ENCODE measurements at places on chromosomes 6 and 20.

DNA sequence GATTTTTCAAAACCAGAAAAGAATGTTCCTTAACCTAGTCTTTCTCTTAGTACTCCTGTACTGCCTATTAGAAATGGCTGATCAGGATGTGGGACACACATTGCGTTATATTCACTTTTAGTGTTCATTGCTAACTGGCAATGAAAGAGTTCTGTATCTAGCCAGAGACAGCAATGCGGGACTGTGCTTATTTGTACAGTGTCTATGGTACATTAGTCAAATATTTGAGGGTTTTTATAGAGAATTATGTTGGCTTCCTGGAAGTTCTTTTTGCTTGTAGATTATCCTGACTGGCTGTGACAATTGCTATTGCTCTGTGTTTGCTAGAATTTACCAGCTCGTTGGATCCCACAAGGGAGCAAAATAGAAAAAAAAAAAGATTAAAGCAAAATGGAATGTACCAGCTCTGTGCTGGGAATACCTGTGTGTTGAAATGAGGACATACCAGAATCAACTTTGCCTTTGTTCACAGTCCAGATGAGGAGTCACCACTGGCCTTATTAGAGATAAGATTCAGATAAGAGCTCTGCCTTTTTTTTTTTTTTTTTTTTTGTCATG, 22.4 kb upstream of the IFNGR1 start:
- no peak for DNase-seq

GRCh38 chr6:2656460-2657079, 94.2 kb downstream of the MYLK4 start:
- DNase-seq = no peak

DNA sequence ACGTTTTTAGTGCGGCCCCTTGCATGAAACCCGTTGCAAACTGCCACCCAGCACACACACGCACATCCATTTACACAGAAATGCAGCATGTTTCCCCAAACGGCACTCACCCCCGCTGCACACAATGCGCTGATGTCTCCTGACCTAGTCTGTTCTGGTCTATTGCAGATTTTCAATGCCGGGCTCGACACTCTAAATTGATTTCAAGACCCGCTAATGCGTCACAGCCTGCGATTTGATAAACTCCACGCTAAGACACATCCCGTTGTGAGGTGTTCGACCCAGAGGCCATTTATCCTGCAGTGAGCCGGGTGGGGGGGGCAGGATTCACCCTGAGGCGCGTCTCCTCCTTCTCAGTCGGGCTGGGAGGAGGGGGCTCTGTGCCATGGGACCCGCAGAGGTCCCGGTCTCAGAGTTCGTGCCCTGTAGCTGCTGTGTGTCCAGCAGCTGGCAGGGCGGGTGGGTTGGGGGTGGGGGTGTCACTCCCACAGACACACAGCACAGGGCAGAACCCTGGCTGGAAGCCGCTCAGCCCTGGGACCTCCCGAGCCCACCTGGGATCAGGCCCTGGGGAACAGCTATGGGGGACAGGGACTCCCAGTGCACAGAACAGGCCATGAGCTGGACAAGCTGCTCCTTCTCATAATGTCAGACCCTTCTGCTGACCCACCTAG, 367.9 kb downstream of the PREX1 start:
- DNase-seq = no peak

- no peak for DNase-seq
These were observed 294.6 kb downstream of the CDH4 start for GRCh38 chr20:61546641-61547040.

DNA sequence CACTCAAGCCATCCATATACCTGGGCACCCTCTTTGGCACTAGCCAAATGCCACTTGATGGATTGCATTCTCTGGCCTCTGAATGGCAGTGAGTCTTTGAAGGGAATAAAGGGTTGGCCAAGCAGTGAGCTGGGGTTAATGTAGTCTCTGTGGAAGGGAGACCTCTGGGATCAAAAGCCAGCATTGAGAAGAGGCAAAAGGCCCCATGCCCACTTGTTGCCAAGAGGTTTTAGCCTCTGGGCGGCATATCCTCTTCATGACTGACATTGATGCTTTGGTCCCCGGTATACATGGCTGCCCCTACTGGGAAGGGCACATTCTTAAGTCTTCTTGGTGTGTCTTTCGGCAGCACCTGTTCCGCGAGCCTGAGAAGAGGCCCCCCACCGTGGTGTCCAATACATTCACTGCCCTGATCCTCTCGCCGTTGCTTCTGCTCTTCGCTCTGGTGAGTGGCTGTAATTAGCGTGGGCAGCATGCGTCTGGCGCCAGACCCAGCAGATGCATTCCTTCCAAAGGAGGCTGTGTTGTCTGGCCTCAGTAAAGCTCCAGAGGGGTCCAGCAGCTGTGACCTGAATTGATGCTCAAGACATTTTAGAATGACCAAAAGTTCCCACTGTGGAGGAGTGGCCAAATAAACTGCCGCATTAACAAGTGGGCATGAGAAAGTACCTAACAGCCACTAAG, 29.5 kb downstream of the GHRH start:
- DNase-seq = no peak

DNA sequence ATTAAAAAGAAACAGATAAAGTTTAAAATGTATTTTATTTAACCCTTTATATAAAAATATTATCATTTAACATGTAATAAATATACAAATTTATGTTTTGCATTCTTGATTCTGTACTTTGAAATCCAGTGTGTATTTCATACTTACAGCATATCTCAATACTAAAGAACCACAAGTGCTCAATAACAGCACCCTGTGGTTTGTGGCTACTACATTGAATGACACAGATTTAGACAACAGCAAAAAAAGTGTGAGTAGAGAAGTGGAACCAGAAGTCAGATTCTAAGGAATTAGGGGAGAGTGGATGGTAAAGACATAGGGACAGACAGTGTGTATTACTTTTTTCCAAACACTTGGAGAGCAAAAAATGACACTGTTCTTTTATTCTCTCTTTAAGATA, 524.5 kb downstream of the BMP2 start:
- DNase-seq = no peak

DNA sequence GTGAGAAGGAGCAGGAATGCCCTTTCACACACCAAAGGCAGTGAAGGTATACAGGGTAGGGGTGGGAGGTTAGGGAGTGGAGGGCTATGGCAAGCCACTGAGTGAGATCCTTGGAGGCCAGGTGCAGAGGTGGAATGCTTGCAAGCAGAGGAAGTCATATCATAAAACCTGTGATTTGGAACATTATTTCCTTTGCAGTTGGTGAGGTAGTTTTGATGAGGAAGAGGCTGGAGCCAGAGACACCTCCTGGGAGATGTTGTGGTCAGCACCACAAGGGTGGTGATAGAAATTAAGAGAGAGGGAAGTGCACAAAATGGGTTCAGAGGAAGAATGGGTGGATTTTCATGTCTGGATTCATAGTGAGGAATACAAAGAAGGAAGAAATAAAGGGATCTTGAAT, 73.0 kb downstream of the PLCB4 start:
- DNase-seq = no peak

- DNase-seq = no peak
These were observed 91.2 kb downstream of the MAP3K5 start for GRCh38 chr6:136701045-136701444.

GRCh38 chr6:126770176-126770575, 348.3 kb upstream of the RSPO3 start:
- DNase-seq = no peak
